Right lung (tissue), 10 donors: ENCODE measurements at places on chromosomes 1 and 21.

GRCh38 chr1:183837062-183837461 is 32.1 kb downstream of the RGL1 start:
- DNase-seq = no peak

DNA sequence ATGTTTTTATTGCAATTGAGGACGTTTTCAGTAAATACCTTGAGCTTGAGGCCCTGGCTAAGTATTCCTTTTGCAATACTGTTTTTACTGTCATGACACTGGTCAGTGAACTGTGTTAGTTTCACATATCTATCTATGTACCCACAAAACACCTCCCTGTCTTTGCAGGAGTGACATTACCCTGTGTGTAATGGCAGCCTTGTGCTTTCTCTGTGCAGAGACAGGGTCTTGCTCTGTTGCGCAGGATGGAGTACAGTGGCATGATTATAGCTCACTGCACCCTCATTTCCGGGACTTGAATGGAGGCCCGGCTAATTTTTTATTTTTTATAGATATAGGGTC is 8.9 kb downstream of the YBX1 start:
- no peak for DNase-seq

GRCh38 chr21:19322360-19322759 is 918.8 kb upstream of the TMPRSS15 start:
- DNase-seq = no peak

- DNase-seq = no peak
These were observed 120.5 kb upstream of the WNT4 start for GRCh38 chr1:22263359-22263758.

GRCh38 chr1:90715309-90715708 is 1.8 kb downstream of the BARHL2 start:
- no peak for DNase-seq

DNA sequence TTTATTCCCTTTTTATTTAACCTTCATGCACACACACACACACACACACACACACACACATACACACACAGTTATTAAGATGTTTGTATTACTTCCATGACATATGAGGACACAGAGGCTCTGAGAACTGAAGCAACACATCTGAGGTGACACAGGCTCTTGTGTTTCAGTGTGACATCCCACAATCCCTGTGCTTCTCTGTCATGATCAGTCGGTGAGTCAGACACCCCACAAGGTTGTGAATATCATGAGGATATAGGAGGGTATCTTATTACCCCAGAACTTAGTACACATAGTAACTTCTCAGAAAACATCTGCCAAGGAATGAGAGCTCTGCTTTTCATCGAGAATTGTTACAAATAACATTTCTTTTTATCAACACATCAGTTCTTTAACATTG is 459.3 kb downstream of the PLPP3 start:
- no peak for DNase-seq

- no peak for DNase-seq
These were observed 186.9 kb upstream of the ADGRL2 start for GRCh38 chr1:81613803-81614202.

DNA sequence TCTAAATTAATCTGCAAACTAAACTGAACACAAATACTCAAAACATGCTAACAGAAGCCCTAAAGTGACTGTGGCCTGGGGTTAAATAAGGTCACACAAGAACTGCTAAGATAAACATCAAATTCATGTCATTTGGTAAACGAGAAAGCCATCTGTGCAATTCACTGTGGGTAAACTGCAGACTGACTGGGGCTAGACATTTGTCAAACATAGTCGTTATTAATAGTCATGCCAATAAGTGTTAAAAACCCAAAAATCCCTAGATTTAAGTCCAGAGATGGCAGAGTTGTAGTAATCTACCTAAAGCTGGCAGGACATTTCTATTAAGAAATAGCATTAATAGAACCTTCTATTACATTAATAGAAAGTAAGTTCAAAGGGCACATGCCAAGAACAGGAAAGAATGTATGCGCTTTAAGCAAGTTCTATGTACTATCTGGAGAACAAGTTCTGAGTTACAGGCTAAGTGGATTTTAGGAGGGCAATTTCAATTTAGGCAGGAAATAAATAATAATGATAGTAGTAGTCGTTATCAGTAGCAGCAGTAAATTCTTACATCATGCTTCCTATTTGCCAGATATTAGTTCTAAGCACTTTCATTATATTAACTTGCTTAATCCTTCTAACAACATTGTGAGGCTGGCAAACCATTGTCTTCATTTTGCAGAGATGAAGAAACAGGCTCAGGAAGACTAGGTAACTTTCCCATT is 8.6 kb downstream of the EDEM3 start:
- DNase-seq = no peak

DNA sequence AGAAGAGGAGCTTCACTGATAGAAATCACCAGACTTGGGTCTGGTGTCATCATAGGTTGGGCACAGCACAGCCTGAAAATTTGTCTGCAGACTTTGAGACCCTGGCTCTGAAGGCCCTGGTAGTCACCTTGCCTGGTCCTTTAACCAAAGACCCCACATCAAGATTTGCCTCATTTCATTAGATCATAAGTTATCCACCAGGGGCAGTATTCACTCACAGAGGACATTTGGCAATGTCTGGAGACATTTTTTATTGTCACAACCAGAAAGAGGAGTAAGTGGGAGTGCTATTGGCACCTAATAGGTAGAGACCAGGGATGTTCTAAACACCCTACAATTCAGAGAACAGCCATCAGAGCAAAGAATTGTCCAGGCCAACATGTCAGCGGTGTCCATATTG is 22.1 kb upstream of the PAX7 start:
- no peak for DNase-seq

- DNase-seq = no peak
These were observed 49.1 kb downstream of the TRPM2 start for GRCh38 chr21:44402323-44403105.

DNA sequence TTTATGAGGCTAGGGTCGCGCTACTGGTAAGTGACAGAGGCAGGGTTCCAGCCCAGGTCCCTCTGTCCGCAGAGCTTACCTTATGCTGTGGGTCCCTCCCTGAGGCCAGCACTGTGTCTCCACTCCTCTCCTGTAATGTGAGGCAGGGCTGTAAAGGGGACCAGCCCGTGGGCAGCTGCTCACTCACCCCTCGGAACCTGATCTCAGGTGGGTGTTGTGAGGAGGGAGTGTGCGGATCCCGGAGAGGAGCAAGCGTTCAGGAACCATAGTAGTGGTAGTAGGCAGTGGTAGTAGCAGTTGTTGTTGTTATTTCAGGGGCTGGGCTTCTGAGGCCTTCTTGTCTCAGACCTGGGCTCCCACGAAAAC is 1.7 kb downstream of the ZC3H12A start:
- DNase-seq = no peak

GRCh38 chr1:93575621-93576284 is 105.9 kb downstream of the BCAR3 start:
- DNase-seq = no peak

DNA sequence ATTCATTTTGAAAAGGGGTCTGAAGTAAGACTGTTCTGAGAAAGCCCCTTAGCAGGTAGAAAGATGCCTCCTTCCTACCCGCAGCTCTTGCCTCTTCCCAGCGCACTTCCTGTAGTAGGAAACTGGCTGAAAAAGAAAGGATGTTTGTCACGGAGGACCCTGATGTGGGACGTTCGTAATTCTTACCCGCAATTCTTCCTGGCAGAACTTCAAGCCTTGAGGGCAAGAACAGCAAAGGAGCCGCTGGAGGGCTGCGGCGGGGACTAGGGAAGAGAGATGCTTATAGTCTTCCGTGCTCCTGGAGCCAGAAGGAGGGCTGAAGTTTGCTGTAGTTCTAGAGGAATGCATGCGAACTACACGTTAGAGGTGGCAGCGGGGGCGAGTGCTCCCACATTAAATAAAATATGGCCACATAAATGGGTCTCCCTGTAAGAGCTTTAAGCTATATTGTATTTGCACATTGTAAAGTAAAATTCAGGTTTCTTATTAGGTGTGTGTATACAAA is 6.3 kb downstream of the C1orf53 start:
- no peak for DNase-seq

GRCh38 chr1:202805886-202806844 is 2.1 kb downstream of the KDM5B start:
- no peak for DNase-seq

DNA sequence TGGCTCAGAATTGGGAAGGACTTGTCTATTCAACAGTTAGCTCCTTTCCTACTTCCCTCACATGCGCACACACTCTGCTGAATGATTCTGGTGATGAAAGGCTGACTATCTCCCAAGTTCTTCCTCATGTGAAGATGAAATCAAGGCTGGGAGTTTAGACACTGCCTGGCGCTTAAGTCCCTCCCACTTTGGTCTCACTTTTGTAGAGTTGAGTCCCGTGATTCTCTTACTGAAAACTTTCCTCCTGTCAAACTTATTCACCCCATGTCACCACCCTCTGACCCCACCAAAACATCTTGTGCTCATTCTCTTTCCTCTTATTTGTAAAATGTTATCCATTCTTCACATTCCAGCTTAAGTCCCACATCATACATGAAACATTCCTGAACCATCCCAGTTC is 8.4 kb upstream of the MRPS6 start:
- no peak for DNase-seq

- no peak for DNase-seq
These were observed 8.7 kb downstream of the S100B start for GRCh38 chr21:46596201-46596600.

DNA sequence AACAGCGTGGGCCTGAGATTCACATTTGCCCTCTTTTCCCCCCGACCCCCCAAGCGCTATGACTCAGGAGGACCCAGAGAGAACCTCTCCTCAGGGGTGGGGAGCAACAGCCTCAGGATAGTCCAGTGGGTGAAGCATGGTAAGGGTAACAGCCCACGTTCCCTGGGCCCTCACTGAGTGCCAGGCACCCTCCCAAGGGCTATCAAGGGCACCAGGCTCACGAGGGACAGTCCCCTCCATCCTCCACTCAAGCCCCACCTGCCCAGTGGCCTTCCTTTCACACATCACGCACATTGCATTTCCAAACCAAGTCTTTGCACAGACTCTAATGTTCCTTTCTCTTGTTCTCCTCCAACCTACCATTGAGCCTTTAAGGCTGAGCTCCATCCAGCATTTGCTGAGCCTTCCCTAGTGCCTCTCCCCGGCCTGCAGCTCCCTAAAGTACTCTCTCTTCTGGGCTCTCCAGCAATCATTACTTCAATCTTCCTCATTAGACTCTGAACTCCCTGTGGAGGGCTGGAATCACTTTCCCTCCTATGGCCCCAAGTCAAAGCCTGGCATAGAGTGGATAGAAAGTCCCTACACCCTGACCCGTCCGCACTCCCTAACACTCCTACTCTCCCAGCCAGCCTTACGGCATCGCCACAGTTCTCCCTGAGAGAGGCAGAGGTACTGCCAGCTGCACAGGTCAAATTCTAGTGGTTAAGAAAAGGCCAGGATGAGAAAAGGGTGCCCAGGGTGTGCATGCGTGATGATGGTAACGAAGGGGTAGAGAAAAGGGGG is 1.0 kb downstream of the AKR7A2 start:
- no peak for DNase-seq

DNA sequence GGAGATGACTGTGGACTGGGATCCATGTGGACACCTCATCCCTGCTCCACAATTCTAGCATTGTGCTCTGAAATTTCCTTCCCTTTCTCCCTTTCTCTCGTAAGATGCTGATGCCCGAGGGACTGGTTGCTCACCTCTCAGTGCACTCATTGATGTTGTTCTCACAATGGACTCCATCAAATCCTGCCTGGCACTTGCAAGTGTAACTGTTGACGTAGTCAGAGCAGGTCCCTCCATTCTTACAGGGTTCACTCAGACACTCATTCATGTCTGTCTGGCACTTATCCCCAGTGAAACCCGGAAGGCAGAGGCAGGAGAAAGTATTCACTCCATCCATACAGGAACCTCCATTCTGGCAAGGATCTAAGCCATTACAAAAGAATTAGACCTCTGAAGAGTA is 45.1 kb upstream of the ADAM30 start:
- DNase-seq = no peak

DNA sequence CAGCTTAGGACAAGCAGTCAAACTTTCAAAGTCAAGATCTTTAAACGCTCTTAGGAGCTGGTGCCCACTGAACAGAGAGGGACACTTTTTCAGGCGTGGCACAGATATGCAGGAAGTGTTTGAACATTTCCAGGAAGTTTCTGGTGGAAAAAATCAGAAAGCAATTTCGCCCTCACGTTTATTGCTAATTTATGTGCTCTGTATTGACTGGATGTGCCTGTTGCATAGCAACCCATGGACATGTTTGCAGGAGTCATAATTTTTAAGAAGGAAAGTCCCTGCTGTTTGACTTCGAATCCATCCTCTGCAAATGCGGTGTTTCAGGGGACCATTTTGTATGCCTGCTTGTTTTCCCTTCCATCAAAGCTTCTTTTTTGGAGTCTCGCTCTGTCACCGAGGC is 239.9 kb upstream of the IRF2BP2 start:
- no peak for DNase-seq

DNA sequence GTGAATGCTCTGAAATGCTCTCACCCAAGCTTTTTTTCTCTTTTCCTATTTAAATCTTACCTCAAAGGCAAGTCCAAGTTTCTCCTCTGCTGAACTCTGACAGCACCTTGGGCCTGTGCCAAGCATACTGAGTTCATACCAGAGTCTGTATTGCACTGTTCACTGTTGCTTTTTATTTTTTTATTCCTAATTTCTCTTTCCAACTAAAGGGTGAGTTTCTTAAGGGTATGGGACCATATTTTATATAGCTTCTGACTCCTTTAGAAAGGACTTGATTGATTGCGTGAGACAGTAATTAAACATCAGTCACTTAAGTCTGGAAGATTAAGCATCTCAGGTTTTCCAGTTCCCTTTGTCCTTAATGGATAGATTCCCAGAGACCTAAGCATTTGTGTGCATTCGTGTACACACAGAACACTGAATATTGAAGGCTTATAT is 69.9 kb downstream of the CACHD1 start:
- DNase-seq = peak; percentile 49

GRCh38 chr1:22826604-22827580 is 116.3 kb downstream of the EPHB2 start:
- peak; percentile 56 for DNase-seq

DNA sequence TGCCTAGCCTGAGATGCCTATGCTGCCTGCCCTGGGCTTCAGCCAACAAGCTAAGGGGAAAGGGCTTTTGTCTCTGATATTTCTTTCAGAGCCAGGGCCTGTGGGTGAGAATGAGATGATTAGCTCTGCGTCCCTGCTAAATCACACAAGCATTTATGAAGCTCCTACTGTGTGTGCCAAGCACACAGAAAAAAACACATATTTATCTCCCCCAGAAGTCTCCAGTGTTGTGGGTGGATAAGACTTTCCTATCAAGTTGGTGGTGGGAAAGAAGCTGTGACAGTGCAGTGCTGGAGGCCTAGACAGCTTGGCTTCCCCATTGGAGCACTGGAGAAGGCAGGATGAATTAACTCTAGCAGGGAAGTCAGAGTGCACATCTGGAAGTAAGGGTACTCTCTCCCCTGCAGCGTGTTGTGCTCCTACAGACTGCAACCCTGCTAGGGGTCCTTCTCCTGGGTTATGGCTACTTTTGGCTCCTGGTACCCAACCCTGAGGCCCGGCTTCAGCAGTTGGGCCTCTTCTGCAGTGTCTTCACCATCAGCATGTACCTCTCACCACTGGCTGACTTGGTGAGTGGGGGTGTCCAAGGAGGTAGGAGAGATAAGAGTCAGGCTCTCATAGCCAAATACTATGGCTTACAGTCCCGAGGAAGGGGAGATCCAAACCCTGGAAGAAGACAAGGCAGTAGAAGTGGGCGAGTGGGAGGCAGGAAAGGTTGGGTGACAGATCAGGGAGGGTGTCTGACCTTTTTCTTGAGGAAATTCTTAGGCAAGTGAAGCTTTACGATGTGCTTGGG is 1.7 kb downstream of the SLC50A1 start:
- DNase-seq = no peak
